ENCODE measurements at places on chromosomes 11 and 22. TPM values are rescaled to one million over a fixed set of nuclear protein-coding genes. Genes with fewer than 3 reads are reported as not detected.
A peak's percentile ranks its signal among the peaks of the same experiment; 100 is the strongest.

- no peak for DNase-seq
These were observed 59.1 kb downstream of the PACSIN2 start for GRCh38 chr22:42955848-42956247.

DNA sequence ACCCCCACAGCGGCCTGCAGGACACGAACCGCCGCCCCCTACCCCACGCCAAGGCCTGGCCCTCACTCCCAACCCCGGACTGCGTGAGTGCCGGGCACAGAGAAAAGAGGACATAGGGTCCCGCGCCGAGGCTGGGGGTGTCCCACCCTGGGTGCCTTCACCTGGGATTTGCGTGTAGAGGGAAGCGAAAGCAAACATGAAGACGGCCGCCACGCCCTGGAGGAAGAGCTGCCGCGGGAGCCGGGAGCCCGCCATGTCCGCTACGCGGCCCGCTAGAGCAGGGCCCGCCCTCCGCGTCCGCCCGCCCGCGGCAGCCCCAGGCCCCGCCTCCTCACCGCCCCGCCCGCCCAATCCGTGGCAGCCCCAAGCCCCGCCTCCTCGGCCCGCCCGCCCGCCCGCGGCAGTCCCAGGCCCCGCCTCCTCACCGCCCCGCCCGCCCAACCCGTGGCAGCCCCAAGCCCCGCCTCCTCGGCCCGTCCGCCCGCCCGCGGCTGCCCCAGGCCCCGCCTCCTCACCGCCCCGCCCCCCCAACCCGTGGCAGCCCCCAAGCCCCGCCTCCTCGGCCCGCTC, at the start of gene LMF2:
Gene LMF2 (minus strand): TSS at position 282 of the 570 bp plus-strand sequence. CDS start 27 bp downstream, at position 255.
- DNase-seq = peak; percentile 96

DNA sequence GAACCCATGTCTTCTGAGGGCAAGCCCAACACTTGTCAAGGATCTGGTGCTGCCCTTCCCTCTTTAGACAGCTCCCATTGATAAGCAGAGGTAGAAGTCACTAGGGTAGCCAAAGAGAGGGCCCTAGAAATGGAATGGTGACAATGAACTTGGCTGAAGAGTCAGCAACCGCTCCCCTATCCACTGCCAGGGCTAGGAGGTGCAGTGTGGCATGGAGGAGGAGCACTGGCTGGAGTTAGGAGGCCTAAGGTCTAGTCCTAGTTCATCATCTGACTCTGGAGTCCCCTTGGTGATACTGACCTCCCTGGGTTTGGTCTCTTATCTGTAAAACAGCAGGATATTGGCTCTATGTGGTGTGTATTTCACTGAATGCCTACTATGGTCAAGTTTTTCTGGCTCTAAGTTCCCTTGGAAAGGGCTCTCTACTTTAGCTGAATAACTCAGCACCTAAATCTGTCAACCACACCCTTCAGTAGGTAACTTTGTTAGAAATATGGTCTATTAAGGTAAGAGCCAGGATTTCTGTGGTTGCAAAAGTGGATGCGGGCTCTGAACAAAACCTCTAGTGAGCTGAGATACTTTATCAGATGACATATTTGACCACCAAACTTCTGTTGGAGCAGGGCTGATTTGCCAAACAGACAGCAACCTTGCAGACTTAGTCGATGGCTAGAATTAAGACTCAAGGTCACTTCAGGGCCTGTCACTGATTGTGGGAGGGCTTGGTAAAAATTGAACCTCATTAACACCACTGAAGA, 10.5 kb downstream of the TIMP3 start:
- no peak for DNase-seq

GRCh38 chr11:95512177-95512576, 277.4 kb downstream of the FAM76B start:
- no peak for DNase-seq

DNA sequence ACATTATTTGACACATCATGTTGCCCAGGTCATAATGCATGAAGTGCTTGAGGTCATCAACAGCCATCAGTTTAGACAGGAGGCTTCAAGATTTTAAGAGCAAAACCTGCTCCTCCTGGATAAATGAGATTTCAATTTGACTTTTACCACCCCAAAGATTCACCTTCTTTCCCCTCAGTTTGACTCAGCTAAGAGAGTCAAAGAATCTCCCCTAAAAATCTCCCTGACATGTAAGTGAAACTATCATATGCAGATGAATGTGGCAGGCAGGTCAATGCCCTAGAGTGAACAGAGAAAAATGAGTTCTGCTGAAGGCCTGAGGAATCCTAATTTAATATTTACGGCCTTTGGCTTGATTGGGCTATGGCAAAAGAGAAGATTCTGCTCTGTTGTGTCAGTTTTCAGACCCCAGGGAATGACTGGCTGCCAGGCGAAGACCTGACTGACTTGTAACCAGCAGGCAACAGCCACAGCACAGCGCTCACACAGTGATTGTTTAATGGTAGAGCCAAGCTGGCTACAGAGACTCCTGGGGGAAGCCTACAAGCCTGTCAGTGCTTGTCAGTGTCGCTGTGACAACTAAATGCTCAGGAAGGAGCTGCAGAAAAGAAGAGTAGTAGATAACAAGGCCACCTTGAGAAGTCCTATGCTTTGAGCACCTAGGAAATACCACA, 491.2 kb upstream of the LRRC4C start:
- DNase-seq = no peak

DNA sequence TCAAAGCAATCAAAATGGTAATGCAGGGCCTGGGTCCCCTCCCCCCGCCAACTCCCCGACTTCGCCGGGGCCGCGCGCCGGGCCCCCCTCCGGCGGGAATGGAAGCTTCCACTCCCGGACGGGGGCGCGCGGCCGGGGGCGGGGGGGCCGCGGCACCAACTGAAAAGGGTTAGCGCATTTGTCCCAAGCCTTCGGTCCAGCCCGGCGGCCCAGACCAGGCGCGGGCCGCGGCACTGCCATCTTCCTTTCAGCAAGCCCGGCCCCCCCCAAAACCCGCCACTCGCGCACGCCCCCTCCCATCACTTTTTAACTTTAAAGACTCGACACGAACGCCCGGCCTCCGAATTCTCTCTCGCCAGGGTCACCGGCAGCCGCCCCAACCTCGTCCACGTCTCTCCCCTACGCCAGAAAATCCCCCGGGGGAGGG, 2.8 kb downstream of the PHF21B start:
- no peak for DNase-seq

GRCh38 chr22:19929586-19930550, 11.7 kb upstream of the COMT start:
- no peak for DNase-seq

DNA sequence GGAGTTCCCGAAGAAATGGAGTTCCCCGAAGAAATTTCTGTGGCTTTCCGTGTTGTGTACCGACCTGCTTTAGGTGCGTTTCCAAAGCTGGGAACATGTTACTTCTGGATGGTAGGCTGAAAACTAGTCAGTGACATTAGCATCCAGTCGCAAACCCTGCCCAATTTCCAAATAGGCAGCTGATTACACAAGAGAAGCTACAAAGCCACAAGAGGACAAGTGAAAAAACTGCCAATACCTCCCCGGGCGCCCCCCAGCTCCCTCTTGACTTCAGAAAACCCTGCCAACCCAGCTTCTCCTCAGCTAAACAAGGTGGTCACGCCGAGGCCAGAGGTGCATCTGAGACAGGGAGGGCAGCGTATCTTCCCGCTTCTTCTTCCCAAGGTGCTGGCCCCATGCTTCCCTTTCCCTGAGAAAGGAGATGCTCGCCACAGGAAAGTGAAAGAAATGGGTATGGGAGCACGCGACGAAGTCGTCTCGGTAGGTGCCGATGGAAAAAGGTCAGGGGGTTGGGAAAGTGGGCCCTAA, 551 bp downstream of the AGBL2 start:
- DNase-seq = no peak

GRCh38 chr11:86255896-86256295, 11.3 kb downstream of the EED start:
- DNase-seq = no peak

GRCh38 chr11:97231231-97231630, 841.4 kb downstream of the JRKL start:
- no peak for DNase-seq

DNA sequence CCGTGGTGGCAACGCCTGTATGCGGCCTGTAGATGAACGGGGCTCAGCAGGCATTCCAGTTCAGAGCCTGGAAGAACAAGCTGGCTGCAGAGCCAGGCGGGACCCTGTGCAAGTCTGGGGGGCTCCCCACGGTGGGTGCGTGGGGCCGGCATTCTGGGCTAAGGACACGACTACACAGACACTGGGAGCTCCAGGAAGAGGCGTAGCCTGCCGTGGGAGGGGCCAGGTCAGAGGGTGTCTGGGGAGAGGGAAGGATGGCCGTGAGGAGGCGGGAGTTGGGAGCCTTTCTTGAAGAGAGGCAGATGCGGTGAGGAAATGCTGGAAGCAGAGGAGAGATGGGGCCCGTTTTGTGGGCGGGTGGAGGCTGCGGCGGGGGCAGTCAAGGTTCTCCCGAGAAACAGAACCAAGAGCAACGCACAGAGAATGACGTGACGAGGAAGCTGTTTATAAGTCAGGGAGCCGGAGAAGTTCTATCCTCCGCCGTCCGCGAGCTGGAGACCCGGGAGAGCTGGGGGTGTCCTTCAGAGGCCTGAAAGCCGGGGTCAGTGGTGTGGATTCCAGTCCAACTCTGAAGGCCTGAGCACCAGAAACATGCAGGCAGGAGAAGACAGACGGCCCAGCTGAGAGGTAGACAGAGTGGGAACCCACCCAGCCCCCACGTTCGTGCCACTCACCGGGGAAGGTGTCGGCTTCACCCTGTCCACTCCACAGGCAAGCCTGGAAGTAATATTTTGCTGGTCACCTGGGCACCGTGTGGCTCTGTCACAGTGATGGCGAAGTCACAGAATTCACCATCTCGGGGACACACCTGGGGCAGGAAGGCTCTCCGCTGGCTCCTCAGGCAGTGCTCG, 529.6 kb downstream of the BRD1 start:
- no peak for DNase-seq

DNA sequence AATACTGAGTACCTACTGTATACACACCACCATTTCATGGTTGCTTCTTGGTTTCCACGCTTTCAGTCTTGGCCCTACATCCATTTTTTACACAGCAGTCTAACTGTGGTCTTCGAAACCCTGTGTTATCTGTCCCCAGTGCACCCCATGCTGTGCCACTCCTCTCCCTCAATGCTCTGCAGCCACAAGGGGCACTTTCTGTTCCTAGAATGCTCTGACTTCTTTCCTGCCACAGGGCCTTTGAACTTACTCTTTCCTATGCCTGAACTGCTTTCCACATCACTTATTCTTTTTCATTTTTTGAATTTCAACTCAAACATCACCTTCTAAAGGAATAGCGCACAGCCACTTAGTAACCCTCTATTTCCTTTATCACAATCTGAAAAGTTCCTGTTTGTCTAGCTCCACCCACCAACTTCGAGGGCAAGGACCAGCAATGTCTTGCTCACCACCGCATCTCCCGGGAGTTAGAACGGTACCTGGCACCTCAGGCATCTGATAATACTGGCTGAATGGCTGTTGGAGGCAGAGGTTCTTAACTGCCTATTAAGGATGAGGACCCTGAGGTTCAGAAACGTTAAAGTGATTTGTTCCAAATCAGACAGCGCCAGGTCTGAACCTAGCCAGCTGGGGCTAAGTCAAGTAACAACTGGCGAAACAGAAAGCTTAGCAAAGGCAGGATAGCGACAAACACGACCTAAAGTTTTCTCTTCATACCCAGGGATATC, 568 bp downstream of the ALG8 start:
- no peak for DNase-seq

- no peak for DNase-seq
These were observed 1.0 kb upstream of the TMEM86A start for GRCh38 chr11:18697576-18697975.

- no peak for DNase-seq
These were observed 114.1 kb downstream of the SERGEF start for GRCh38 chr11:17898782-17899181.

- DNase-seq = no peak
These were observed 74.6 kb downstream of the RAB30 start for GRCh38 chr11:82996966-82997606.

GRCh38 chr11:62217191-62217748, 8.8 kb downstream of the SCGB2A1 start:
- DNase-seq = no peak

GRCh38 chr11:35558513-35558912, 33.1 kb upstream of the PAMR1 start:
- DNase-seq = no peak

DNA sequence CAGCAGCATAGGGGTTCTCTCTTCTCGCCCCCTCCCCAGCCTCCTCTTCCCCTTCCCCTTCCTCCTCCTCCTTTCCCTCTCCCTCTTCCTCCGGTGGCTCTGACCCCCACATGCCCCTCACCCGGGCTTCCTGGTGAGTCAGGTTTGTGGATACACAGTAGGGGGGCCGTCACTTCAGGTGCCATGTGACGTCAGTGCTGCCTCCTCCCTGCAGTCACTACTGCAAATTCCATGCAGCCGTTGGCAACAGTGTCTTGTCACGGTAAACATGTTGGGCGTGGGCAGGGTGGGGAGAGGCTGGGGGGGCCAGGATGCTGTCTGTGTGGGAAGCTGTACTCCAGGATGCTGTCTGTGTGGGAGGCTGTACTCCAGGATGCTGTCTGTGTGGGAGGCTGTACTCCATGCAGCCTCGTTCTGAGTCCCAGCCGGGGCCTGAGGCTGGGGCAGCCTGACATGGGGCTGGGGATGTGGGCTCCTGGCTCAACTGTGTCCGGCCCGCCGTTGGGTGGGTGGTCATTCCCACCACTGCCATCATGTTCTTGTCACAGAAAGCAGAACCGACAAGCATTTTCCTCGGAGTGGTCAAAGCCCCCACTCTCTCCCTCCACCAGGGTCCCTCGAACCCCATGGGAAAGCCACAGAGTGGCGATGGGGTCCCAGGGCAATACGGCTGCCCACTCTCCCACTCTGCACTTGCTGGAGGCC, 2.4 kb upstream of the MUC2 start:
- no peak for DNase-seq

DNA sequence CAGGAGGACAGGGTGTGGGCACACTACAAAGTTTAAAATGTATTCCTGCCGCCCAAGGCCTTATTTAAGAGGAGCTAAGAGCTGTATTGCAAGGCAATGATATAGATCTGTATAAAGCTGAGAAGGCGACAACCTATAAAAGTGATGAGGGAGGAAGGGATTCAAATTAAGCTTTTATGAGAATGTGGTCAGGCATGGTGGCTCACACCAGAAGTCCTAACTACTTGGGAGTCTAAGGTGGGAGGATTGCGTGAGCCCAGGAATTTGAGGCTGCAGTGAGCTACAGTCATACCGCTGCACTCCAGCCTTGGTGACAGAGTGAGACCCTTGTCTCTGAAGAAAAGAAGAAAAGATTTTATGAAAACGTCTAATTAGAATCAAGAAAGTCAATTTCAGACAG, 9.7 kb upstream of the GLB1L3 start:
- DNase-seq = no peak

GRCh38 chr22:27454807-27455450, 346.6 kb downstream of the MN1 start:
- DNase-seq = no peak

The RBMXL2 gene
- total RNA-seq = not detected

The NLRP6 gene
- total RNA-seq = 3.5 TPM

The MTCH2 gene
- 131 TPM for total RNA-seq

The MYO18B gene
- 0.59 TPM for total RNA-seq

The OR6A2 gene
- total RNA-seq = not detected

The LRRC56 gene
- 1.8 TPM for total RNA-seq

The IGHMBP2 gene
- total RNA-seq = 25.7 TPM

The TMEM123 gene
- 259 TPM for total RNA-seq

The MAP6 gene
- total RNA-seq = 0.16 TPM

The SMTNL1 gene
- not detected for total RNA-seq

The MS4A3 gene
- total RNA-seq = not detected

The BIRC3 gene
- total RNA-seq = 191 TPM
